Stimulated activated CD8-positive, alpha-beta memory T cell treated with anti-CD3 and anti-CD28 coated beads, Interleukin-7, amount 100 ng/mL, for 1 hour (primary cell): ENCODE measurements at places on chromosomes 3 and 15.

DNA sequence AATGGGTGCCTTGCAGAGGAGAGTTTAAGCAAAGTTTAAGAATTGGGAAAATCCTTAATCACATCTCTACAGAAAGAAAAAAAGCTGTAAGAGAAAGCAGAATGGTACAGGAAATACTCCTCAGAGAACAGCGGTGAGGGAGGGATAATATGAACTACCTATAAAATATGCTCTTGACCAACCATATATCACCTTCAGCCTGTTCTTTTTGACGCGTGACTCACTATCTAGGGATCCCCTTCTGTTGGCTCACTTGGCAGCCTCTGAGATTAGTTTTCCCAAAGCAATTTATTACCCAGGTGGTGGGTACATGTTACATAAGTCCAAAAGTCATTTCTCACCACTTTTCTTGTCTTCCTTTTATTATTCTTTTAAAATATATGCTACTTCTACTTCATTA is 97.7 kb downstream of the CNTN6 start:
- DNase-seq = no peak

- no peak for DNase-seq
Observed at GRCh38 chr15:63172851-63173451, 15.7 kb upstream of the RPS27L start.

DNA sequence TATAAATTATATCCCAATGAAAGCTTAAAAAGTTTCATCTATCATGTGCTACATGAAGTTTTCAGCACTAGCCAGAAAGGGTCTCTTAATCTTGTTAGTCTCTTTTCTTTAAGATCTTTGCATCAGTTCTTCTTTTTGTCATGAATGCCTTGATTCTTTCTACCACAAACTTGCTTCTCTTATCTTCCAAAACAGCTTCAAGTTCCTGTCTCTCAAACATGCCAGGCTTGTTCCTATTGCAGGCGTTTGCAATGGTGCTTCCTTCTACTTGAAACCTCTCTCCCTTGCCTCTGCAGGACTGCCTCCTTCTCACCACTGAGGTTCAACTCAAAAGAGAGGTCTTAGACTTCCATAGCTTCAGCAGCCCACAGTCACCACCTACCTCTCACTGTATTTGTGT is 104.3 kb upstream of the FRMD4B start:
- DNase-seq = no peak

GRCh38 chr3:21847005-21847404 is 96.0 kb upstream of the ZNF385D start:
- DNase-seq = no peak

DNA sequence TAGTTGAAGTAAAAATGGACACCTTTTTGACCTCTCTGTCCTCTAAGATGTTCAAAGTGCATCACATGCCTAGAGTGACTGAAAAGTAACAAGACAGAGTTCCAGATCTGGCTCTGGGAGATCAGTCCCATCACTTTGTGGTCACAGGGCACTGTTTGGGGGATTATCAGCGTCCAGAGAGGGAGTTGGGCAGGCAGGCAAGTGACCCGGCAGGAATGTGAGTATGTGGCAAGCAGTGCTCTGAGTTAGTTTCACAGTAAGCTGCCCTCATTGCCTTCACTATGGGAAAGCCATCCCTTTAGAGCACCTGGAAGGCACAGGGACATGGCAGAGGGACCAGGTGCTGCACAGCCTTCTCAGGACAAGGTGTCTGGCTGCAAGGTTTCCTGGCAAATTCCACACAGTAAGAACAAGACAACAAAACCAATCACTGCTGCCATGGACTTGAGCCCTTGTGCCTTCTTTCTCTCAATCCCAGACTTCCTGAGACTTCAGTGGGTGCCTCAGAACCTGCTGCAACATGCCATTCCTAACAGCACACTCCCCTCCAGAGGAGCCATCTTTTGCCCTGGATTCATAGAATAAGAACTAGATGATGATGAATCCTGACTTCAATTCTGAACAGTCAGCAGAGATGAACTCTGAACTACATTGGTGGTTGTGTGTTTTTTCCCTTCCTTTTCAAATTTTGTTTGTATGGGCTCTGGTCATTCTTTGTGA is 55.2 kb downstream of the TIPARP start:
- no peak for DNase-seq

DNA sequence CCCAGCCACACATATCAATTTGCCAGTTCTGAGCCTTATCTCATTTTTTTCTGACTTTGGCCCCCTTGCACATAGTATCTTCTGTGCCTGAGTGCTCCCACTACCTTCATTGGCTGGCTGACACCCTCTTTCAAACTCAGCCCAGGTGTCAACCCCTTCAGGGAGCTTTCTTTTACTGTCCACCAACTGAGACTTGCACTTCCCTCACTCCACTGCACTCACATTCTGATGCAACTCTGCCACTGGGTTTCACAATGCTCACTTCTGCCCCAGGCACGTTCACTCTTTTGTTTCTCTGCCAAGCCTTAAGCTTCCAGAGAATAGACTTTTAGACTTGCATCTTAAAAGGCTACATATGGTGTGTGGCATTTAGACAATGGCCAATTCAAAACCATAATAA is 101.5 kb upstream of the CBLB start:
- no peak for DNase-seq

- DNase-seq = no peak
Observed at GRCh38 chr3:12807066-12807465, 10.6 kb downstream of the CAND2 start.

GRCh38 chr3:197295871-197296270 is 2.5 kb downstream of the DLG1 start:
- no peak for DNase-seq

DNA sequence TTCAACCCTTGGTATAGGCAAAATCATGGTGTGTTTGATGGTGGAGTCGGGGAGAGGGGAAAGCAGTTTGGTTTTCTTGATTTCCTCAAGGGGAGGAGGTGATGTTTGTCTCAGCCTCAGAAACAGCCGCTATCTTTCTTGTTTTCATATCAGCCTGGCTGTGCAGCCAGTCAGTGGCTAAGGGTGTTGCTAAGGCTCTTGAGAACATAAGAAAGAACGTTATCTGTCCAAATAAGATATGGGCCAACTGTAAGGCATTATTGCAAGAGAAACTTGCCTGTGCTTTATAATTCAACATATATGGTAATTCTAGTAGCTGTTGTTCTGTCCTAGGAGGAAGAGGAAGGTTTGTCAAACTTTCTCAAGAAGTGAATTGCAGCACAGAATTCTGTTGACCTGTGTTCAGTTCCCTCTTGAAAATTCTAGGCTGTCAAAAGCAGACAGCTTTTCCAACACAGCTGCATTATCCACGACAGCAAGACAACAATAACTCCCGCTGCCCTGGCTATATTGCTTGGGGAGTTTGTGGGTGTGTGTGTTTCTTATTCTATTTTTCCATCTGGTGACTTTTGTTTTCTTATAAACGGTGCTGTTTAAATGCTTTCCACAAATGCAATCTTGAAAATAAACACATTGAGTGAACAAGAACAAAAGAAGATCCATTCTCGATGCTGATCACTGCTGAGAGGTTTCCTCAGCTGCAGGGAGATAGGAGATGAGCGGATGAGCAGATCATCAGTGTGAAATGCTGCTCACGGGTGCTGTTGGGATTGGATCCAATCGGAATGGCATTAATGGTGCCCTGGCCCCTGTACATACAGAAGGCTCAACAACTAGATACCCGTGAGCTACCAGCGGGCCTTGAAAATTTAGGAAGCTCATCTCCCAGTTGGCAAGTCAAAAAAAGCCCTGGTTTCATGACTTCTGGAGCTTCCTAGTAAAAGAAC is 90.8 kb upstream of the TNFAIP8L3 start:
- no peak for DNase-seq

DNA sequence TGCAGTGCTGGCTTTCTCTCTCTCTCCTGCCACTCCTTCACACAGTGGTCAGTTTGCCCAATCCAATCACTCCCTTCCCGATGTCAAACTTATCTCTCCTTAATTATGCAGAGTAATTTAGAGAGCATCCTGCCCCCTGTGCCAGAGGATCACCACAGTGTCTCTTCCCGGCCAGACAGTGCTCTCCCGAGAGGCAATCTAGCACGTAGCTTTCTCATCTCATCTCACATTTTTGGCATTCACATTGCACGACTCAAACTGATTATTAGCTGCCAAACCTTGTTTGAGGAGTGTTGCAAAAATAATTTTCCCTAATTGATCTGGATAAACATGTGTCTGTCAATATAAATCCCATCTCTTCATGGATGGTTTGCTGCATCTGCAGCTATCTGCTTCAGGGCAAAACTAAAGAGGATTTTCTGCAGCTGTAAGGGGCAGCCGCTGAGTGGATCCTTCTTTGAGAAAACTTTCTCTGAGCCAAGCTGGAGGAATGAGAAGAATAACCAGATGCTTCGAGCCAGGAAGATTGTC is 37.8 kb downstream of the SSUH2 start:
- DNase-seq = no peak

DNA sequence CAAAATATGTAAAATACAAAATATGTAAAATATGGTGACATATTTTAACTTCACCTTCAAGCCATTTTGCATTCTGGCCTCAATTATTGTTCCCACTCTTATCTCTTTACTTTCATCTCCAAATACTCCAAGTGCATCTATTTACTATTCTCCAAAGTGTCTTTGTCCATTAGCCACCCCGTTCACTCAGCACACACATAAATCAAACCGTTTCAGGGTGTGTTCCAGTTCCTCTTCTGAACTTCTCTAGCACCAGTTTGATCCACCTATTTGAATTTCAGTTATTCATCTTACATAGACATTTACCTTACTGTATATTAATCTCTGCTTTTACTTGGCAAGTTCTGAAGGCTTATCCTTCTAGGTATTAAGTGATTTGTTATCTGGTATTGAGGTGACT is 45.1 kb downstream of the SGO1 start:
- no peak for DNase-seq

DNA sequence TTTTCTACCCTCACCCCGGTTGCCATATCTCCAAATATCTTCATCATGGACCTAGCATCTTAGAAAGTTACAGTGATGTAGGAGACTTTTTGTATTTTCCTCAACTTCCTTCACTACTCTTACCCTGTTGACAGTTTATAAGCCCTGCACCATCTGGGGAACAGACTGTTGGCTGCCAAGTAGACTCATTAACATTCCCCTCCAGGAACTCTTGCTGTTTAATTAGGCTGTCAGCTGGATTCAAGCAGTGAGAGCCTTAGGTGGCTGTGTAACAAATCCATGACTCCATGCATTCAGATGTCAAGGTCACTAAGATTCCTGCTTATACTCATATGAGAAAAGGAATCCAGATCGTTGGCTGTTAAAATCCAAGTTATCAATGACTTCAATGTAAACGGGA is 198.3 kb downstream of the NAALADL2 start:
- DNase-seq = no peak

DNA sequence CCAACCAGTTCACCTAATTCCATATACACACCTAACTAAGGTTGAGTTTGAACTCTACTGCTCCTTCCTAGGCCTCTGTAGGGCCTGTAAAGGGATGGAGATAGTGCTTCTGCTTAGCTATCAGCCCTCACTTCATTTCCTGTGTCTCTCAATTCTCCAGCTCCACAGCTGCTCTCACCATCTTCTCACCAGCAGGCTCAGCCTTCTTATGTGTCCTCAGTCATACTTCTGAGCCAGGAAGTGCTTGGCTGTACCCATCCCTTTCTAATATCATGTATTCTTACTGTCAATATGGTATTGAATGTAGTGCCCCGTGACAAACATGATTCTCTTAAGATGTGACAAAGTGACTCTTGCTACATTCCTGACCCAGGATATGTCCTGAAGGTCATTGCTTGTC is 116.9 kb downstream of the SLC9A9 start:
- no peak for DNase-seq

- no peak for DNase-seq
Observed at GRCh38 chr3:143349455-143349854, 229.9 kb downstream of the CHST2 start.

DNA sequence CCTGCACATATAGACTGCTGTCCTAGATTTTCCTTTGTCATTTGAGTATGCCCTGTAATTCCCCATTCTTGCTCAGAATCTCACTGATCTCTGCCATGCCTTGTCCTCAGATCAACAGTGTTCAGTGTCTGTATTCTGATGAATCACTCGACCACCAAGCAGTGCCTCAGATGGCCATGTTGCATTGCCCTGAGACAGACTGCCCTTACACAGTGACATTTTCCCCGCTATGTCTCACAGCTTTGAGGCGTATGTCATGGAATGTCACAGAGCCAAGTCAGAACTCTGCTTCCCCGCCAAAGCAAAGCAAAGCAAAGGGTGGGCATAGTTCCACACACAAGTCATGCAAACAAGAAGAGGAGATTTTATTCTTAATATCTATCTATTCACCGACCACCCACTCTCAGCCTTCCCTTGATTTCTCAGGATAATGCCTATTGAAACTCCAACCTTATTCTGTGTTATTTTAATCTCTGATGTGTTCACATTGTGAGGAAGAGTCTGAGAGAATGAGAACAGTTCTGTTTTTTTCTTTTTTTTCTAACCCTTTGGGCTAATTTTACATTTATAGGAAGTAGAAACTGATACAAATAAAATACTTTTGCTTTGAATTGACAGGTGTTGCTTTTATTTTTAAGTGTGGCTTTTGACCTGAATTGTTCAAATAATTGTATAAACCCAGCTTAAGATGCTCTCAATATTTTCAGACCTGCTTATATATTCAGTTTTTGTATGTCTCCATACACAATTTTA is 16.9 kb upstream of the PSMD6 start:
- no peak for DNase-seq

GRCh38 chr15:58462547-58462946 is 30.8 kb downstream of the LIPC start:
- DNase-seq = no peak

DNA sequence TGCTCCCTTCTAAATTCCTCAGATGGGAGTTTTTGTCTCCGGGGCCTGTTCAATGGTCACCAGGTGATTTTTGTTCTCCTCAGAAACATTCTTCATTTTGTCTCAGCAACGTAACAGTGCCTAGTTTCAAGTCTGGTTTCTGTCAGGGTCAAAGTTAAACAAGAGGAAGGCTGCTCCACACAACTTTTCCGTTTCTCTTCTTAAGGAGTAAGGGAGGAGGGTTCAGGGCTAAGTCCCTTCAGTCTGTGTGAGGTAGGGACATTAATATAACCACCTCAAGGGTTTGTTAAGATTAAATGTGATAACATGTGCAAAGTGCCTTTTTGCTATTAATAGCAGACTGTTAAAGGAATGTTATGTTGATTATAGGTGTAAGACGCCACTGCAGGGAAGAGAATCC is 41.8 kb downstream of the HOMER2 start:
- no peak for DNase-seq

GRCh38 chr3:45659661-45660566 is 29.3 kb upstream of the SACM1L start:
- DNase-seq = no peak

- no peak for DNase-seq
Observed at GRCh38 chr3:67976663-67977062, 322.3 kb upstream of the SUCLG2 start.

DNA sequence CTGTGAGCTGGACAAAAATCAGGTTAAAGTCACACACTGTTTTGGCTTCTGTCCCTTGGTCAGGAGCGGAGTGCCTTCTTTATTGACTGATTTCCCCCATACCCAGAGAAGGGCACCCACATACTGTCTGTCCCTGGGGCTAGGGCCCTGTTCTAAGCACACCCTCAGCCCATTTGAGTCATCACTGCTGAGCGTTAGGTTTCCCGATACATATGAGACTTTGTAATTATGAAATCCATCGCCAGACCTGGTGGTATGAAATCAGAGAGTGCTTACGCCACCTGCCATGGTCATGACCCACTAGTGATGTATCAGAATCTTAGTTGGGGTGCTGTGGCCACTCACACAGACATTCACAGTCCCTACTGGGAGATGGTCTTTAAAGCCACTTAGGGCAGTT is 96.8 kb downstream of the CHDH start:
- DNase-seq = no peak

- DNase-seq = no peak
Observed at GRCh38 chr3:56413911-56414310, 54.4 kb downstream of the ERC2 start.
